CD4-positive, CD25-positive, alpha-beta regulatory T cell (primary cell): ENCODE measurements at places on chromosomes 7 and 10.

DNA sequence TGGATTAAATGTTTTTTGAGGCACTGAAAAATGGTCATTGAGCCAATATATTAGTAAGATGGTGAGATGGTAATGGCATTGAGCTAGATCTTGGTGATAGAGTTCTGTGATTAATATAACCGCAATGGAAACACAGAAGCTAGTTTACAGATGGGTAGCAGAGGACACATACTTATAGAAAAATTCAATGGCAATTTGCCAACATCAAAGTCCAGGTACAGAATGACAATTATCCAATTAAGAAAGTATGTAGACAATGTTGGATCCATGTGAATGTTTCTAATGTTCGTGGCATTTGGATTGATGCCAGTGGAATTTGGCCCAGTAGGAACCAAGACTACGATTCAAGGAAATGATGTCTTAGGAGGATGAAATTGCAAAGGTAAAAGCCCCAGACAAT, 187.8 kb downstream of the GNAT3 start:
- no peak for DNase-seq
- no peak overlapping the region for H3K4me3 ChIP-seq
- no peaks in the 10 kb centered on the region for H3K36me3 ChIP-seq
- no peaks in the 10 kb centered on the region for H3K27me3 ChIP-seq
- H3K27ac ChIP-seq = no peak overlapping the region
- H3K4me1 ChIP-seq = no peaks in the 10 kb centered on the region

GRCh38 chr10:83352588-83352987, 786.7 kb upstream of the GHITM start:
- no peak for DNase-seq
- no peak overlapping the region for H3K4me3 ChIP-seq

DNA sequence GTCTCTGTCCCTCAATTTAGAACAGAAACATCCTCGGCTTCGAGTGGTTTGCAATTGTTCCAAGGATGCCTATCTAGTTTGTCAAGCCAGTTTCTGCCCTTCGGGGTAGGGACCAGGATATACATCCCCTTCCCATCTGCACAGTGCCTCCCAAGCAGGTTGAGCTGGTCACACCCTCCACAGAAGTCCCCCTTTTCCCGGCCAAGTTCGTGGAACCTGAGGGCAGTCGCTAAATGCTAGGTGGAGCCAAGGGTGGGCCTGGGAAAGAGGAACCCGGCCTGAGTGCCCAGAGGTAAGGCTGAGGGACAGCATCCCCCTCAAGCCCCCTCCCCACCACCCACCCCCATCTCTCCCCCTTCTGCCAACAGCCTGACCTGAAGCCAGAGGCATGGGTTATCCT, 62.4 kb upstream of the NANOS1 start:
- no peaks in the 10 kb centered on the region for H3K27me3 ChIP-seq
- H3K4me1 ChIP-seq = no peaks in the 10 kb centered on the region
- no peak overlapping the region for H3K27ac ChIP-seq
- no peak overlapping the region for H3K4me3 ChIP-seq
- no peaks in the 10 kb centered on the region for H3K36me3 ChIP-seq

GRCh38 chr10:11698691-11699549, 43.3 kb upstream of the ECHDC3 start:
- H3K27ac ChIP-seq = no peak overlapping the region
- H3K4me1 ChIP-seq = no peaks in the 10 kb centered on the region
- H3K27me3 ChIP-seq = no peaks in the 10 kb centered on the region

GRCh38 chr7:119438315-119438714, 834.7 kb upstream of the KCND2 start:
- DNase-seq = no peak
- no peaks in the 10 kb centered on the region for H3K36me3 ChIP-seq
- no peaks in the 10 kb centered on the region for H3K4me1 ChIP-seq
- no peak overlapping the region for H3K27ac ChIP-seq

- DNase-seq = peak; percentile 87
- peak overlapping the region; percentile 72 for H3K4me3 ChIP-seq
- H3K27me3 ChIP-seq = no peaks in the 10 kb centered on the region
- no peaks in the 10 kb centered on the region for H3K36me3 ChIP-seq
These were observed 88.9 kb upstream of the KLF6 start for GRCh38 chr10:3873728-3874461.

DNA sequence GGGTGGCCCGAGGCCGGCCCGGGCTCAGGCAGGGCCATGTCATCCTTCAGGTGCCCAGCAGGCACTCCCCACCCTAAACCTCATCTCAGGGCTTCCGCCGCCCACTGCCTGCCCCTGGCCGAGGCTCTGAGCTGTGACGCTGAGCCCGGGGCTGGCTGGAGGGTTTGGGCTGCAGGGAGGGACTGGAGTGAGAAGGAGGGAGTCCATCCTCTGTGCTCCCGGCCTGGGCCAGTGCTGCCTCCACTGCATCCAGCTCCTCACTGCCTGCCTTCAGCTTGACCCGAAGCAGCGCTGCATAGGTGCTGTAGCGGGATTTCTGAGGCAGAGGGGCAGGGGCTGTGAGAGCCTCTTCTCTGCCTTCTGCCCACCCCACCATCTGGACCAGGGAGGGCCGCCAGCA, 7.6 kb downstream of the NFKB2 start:
- DNase-seq = no peak
- H3K4me3 ChIP-seq = no peak overlapping the region
- peaks cover 16% of the 10 kb centered on the region for H3K36me3 ChIP-seq
- no peaks in the 10 kb centered on the region for H3K27me3 ChIP-seq
- H3K4me1 ChIP-seq = peaks cover 23% of the 10 kb centered on the region

- no peaks in the 10 kb centered on the region for H3K4me1 ChIP-seq
- peaks cover 5% of the 10 kb centered on the region for H3K27me3 ChIP-seq
- no peaks in the 10 kb centered on the region for H3K36me3 ChIP-seq
- H3K4me3 ChIP-seq = no peak overlapping the region
These were observed 18.3 kb upstream of the RHEB start for GRCh38 chr7:151537818-151538561.

- no peak overlapping the region for H3K4me3 ChIP-seq
- no peak overlapping the region for H3K27ac ChIP-seq
- DNase-seq = no peak
- H3K27me3 ChIP-seq = no peaks in the 10 kb centered on the region
- H3K36me3 ChIP-seq = no peaks in the 10 kb centered on the region
These were observed 627.0 kb upstream of the CNTNAP2 start for GRCh38 chr7:145489609-145490008.

GRCh38 chr10:132374612-132375011, 22.4 kb upstream of the PWWP2B start:
- no peaks in the 10 kb centered on the region for H3K27me3 ChIP-seq
- H3K4me3 ChIP-seq = no peak overlapping the region
- no peak overlapping the region for H3K27ac ChIP-seq
- no peaks in the 10 kb centered on the region for H3K36me3 ChIP-seq
- no peak for DNase-seq

GRCh38 chr10:22338931-22339330, 6.4 kb upstream of the SPAG6 start:
- DNase-seq = no peak
- H3K27ac ChIP-seq = no peak overlapping the region
- peaks cover 60% of the 10 kb centered on the region for H3K27me3 ChIP-seq
- H3K4me3 ChIP-seq = no peak overlapping the region
- H3K4me1 ChIP-seq = peaks cover 56% of the 10 kb centered on the region
- no peaks in the 10 kb centered on the region for H3K36me3 ChIP-seq

DNA sequence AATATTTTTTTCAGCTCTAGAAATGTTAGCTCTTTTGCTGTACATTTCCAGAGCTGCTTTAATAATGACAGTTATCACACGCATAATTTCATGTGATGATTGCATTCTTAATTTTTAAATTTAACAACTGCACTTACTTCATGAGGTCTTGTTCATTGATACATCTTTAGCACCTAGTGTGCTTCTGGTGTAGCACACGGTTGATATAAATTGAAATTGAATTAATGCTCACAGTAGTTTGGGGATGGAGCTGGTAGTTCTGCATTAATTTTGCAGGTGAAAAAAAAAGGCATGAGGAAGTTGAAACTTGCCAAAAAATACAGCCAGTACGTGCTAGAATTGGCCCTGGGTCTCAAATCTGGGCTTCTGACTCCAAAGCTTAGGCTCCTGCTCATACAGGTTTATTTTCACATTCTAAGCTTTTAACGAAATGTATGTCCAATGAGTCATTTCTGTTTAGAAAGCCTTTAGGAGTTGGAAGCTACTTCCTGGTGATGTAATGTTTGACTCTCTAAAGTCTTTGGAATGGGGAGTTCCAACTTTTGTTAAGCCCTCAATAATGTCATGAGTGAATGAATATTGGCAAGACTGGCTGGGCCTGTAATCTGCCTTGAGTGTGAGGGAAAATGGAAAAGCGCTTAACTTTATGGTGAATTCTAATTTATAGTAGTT, 62.5 kb downstream of the DAGLB start:
- peak overlapping the region; percentile 16 for H3K4me3 ChIP-seq
- peaks cover 22% of the 10 kb centered on the region for H3K36me3 ChIP-seq
- H3K4me1 ChIP-seq = peaks cover 44% of the 10 kb centered on the region
- H3K27me3 ChIP-seq = no peaks in the 10 kb centered on the region
- DNase-seq = no peak
- H3K27ac ChIP-seq = peak overlapping the region; percentile 55

DNA sequence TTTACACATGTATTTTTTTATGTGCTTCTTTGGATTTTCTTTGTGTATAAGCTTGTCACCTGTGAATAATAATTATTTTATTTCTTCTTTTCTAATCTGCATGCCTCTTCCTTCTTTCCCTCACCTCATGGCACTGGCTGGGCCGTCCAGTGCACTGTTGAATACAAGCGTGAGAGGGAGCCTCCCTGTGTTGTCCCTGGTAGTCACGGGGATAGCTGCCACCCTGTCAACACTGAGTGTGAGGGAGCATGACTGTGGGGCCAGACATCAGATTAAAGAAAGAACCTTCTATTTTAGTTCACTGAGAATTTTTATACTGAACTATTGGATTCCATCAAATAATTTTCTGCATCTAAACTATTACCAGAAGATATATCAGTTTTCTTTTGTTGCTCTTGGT, 187.9 kb downstream of the CDC14C start:
- H3K27ac ChIP-seq = no peak overlapping the region
- H3K4me3 ChIP-seq = no peak overlapping the region
- H3K36me3 ChIP-seq = no peaks in the 10 kb centered on the region
- no peak for DNase-seq
- no peaks in the 10 kb centered on the region for H3K27me3 ChIP-seq

DNA sequence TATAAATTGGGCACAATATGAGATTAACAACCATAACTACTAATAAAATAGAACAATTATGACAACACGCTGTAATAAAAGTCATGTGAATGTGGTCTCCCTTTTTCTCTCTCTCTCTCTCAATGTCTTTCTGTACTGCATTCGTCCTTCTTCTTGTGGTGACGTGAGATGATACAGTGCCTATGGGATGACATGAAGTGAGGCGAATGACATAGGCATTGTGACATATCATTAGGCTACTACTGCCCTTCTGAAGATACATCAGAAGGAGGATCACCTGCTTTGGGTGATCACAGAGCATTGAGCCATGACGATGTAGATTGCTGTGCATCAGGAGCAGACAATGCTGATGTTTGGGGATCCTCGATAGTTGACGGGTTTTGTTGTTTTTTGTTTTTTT, 171.6 kb downstream of the HERPUD2 start:
- DNase-seq = no peak
- peaks cover 3% of the 10 kb centered on the region for H3K27me3 ChIP-seq
- no peaks in the 10 kb centered on the region for H3K36me3 ChIP-seq
- no peak overlapping the region for H3K4me3 ChIP-seq
- H3K4me1 ChIP-seq = no peaks in the 10 kb centered on the region
- no peak overlapping the region for H3K27ac ChIP-seq

GRCh38 chr7:117688126-117688525, 185.1 kb downstream of the CTTNBP2 start:
- H3K27me3 ChIP-seq = peaks cover 1% of the 10 kb centered on the region
- H3K36me3 ChIP-seq = no peaks in the 10 kb centered on the region
- no peak overlapping the region for H3K4me3 ChIP-seq

GRCh38 chr10:14485986-14486385, 155.3 kb upstream of the FRMD4A start:
- H3K36me3 ChIP-seq = no peaks in the 10 kb centered on the region
- no peak overlapping the region for H3K4me3 ChIP-seq
- no peaks in the 10 kb centered on the region for H3K4me1 ChIP-seq
- H3K27me3 ChIP-seq = peaks cover 17% of the 10 kb centered on the region
- H3K27ac ChIP-seq = no peak overlapping the region
- no peak for DNase-seq

GRCh38 chr7:154929006-154929726, 73.8 kb downstream of the PAXIP1 start:
- peaks cover 6% of the 10 kb centered on the region for H3K27me3 ChIP-seq
- H3K36me3 ChIP-seq = peaks cover 7% of the 10 kb centered on the region
- peaks cover 16% of the 10 kb centered on the region for H3K4me1 ChIP-seq
- peak overlapping the region; percentile 100 for H3K4me3 ChIP-seq

- H3K4me1 ChIP-seq = no peaks in the 10 kb centered on the region
- H3K27ac ChIP-seq = no peak overlapping the region
- H3K4me3 ChIP-seq = no peak overlapping the region
- H3K36me3 ChIP-seq = no peaks in the 10 kb centered on the region
These were observed 181.0 kb downstream of the COBL start for GRCh38 chr7:51135576-51135975.

DNA sequence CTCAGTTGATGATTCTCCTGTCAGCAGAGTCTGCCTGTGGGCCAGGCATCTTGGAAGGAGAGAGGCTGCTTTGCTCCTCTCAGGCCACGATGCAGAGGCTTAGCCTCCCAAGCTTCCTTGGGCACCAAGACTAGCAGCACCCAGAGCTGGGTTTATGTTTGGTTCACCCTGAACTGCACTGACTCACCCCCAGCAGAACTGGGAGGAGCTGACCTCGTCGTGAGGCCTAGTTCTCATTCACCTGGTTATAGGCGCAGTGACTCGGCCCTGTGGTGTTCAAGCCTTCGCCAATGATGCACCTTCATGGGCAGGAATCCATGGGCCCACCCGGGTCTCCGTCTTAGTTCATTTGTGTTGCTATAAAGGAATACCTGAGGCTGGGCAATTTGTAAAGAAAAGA, 122.0 kb upstream of the ZNF438 start:
- DNase-seq = no peak
- H3K4me1 ChIP-seq = no peaks in the 10 kb centered on the region
- H3K27me3 ChIP-seq = no peaks in the 10 kb centered on the region
- H3K4me3 ChIP-seq = no peak overlapping the region
- H3K36me3 ChIP-seq = no peaks in the 10 kb centered on the region

DNA sequence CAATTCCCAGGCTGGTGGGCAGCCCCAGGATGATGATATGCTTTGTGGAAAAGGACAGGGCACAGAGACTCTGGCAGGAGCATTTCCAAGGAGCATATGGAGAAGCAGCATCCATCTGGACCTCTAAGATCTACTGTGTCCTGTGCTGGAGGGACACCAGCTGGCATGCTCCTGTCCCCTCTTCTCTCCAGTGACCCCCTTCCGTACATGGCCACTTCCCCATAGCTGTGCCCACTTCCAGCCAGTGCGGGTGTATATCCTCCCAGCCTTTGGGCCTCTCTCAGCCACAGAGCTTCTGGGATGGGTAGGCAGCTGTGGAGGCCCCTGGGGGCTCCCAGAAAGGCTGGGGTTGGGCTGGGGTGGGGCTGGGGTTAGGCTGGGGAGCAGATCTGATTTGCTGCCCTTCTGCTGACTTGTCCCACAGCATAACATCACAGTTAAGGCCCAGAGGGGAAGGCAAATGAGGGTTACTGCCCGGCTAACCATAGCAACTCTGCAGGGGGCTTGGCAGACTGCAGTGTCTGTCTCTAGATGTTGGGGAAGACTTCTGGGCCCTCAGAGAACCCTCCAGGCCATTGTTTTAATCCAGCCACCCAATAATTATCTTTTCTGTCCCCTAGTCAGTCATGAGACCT, 6.3 kb downstream of the NPFFR1 start:
- H3K27me3 ChIP-seq = peaks cover 6% of the 10 kb centered on the region
- no peaks in the 10 kb centered on the region for H3K4me1 ChIP-seq
- H3K36me3 ChIP-seq = no peaks in the 10 kb centered on the region
- DNase-seq = no peak
